ENCODE measurements at places on chromosomes 11 and 22.

DNA sequence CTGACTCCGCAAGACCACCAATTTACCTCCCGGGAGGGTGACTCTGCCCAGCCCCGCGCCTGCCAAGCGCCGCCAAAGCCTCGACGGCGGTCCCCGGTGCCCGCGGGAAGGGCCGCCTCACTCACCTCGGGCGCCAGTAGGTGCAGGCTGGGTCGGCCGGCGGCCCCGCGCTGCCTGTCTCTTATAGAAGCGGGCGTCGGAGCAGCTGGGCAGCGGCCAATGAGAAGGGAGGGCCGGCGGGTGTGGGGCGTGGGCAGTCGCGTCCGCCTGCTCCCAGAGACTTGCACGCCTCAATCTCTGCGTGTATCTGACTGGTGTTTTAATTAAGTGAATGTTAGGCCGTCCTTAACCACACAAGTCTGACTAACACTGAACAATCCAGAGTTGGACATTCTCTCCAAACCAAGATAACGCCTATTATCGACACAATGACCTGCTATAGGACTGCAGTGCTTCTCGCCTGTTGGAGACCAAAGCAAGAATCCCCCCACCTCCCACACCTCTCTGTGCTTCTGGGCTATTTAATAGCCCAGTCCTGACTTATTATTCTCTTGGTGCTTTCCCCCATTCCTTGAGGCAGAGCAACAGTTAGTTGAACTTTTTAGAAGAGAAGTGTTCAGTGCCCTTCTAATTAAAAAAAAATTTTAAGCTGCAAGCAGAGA, at the start of gene TPH1:
Gene TPH1, minus strand, starts transcription at position 154 of the 662 bp plus-strand sequence. CDS start 5,507 bp downstream, outside the sequence.
- no peak within 1 kb of the TSS for H3K27ac ChIP-seq
- no peaks in the 10 kb centered on the region for H3K4me1 ChIP-seq
- no peaks in the 10 kb centered on the region for H3K27me3 ChIP-seq
- no peak within 1 kb of the TSS for H3K4me3 ChIP-seq
- H3K36me3 ChIP-seq: no peaks in the 10 kb centered on the region
- no peak for DNase-seq

DNA sequence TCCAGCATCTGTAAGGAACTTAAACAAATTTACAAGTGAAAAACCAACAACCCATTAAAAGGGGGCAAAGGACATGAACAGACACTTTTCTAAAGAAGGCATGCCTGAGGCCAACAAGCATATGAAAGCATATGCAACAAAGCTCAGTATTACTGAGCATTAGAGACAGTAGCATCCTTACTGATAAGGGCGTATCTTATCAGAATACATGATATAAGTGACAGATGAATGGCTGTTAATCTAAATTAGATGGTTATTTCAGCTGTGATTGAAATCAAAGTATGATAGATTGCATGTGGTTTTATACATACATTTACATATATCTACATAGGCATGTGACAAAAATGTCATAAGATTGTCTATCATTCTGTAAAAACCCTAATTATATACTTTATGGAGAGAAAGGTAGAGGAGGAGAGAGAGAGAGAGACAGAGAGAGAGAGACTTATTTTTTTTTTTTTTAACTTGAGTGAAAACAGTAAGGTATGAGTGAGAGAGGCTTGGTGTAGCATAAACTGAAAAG, 1240.7 kb downstream of the FAM181B start:
- no peak overlapping the region for H3K4me3 ChIP-seq
- no peaks in the 10 kb centered on the region for H3K36me3 ChIP-seq
- no peak overlapping the region for H3K27ac ChIP-seq
- no peaks in the 10 kb centered on the region for H3K27me3 ChIP-seq

- no peaks in the 10 kb centered on the region for H3K4me1 ChIP-seq
- no peak for DNase-seq
- H3K27ac ChIP-seq: no peak overlapping the region
- H3K4me3 ChIP-seq: no peak overlapping the region
- H3K27me3 ChIP-seq: no peaks in the 10 kb centered on the region
These were observed 160.5 kb downstream of the CSNK2A3 start for GRCh38 chr11:11192541-11192940.

GRCh38 chr11:34250732-34251588, 106.8 kb downstream of the ABTB2 start:
- H3K27ac ChIP-seq: no peak overlapping the region
- H3K4me1 ChIP-seq: peaks cover 6% of the 10 kb centered on the region
- no peaks in the 10 kb centered on the region for H3K27me3 ChIP-seq
- H3K4me3 ChIP-seq: no peak overlapping the region

GRCh38 chr11:121909596-121909995, 206.4 kb downstream of the BLID start:
- H3K27ac ChIP-seq: no peak overlapping the region
- H3K27me3 ChIP-seq: no peaks in the 10 kb centered on the region

DNA sequence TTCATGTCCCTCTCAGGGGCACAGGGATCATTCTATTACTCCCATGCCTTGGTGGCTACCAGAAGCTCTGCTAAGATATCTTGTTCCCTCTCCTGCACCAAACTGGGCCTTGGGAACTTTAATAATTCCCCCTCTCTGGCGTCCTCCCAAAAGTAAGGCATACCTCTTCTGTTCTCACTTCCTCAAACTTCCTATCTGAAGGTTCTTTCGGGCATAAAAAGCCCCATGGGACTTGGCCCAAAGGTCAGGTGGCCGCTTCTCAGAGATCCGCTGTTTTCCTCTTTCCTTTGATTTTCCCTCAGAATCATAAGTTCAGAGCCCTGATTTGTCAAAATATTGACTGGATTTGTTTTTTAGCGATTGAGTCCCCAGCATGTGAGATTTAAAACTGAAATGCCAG, 13.0 kb downstream of the POLD3 start:
- H3K4me1 ChIP-seq: no peaks in the 10 kb centered on the region
- H3K4me3 ChIP-seq: no peak overlapping the region
- H3K36me3 ChIP-seq: no peaks in the 10 kb centered on the region
- DNase-seq: no peak
- no peak overlapping the region for H3K27ac ChIP-seq

- no peak overlapping the region for H3K27ac ChIP-seq
- H3K4me1 ChIP-seq: no peaks in the 10 kb centered on the region
- H3K36me3 ChIP-seq: no peaks in the 10 kb centered on the region
- H3K27me3 ChIP-seq: no peaks in the 10 kb centered on the region
- no peak for DNase-seq
These were observed 155.3 kb downstream of the MIAT start for GRCh38 chr22:26812731-26813130.

DNA sequence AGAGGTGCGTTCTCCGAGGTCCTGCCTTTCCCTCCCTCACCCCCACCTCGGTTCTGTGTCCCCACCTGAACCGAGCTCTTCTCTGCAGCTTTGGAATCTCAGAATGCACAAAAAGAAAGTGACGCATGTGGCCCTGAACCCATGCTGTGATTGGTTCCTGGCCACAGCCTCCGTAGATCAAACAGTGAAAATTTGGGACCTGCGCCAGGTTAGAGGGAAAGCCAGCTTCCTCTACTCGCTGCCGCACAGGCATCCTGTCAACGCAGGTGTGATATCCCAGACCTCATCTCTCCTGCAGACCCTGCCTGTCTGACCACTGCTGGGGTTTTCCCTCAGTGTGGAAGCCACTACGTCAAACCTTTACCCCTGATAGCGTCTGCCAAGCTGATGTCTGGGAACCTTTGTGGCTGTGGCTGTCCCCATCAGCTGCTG, 13.9 kb downstream of the ACP2 start:
- H3K4me1 ChIP-seq: no peaks in the 10 kb centered on the region
- no peak overlapping the region for H3K27ac ChIP-seq
- no peak overlapping the region for H3K4me3 ChIP-seq
- no peaks in the 10 kb centered on the region for H3K27me3 ChIP-seq
- DNase-seq: no peak
- H3K36me3 ChIP-seq: no peaks in the 10 kb centered on the region

DNA sequence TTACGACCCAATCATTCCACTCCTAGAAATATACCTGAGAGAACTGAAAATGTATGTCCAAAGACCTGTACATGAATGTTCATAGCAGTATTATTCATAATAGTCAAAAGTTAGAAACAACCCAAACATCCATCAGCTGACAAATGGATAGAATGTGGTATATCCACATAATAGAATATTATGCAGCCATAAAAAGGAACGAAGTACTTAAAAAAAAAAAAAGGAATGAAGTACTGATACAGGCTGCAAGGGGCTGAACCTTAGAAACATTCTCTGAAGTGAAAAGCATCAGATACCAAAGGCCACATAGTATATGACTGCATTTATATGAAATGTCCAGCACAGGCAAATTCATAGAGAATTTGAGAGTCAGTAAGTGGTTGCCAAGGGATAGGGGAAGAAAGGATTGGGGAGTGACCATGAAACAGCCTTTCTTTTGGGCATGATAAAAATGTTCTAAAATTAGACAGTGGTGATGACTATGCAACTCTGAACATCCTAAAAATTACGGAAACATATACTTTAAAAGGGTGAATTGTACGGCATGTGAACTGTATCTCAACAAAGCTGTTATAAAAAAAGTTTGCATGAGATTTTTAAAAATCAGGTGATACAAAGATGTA, 1.8 kb downstream of the TPST2 start:
- peak overlapping the region; percentile 70 for H3K27ac ChIP-seq
- H3K4me3 ChIP-seq: peak overlapping the region; percentile 76
- no peak for DNase-seq

DNA sequence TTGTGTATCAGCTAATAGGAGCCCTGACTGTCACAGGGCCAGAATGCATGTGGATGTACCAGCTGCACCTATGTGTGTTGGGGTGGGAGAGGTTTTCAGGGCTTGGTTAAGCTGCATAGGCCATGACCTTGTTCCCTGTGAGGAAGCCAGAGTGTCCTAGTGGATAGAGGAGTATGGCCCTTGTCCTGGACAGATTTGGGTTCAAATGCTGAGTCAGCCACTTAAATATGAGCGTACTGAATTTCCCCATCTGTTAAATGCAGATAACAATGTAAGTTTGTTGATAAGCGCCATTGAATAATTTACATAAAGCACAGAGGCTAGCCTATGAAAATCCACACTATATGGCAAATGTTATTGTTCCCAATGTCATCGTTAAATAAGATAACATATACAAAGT, 74.4 kb downstream of the PANX1 start:
- H3K4me1 ChIP-seq: no peaks in the 10 kb centered on the region
- no peaks in the 10 kb centered on the region for H3K27me3 ChIP-seq
- DNase-seq: no peak
- H3K4me3 ChIP-seq: no peak overlapping the region

GRCh38 chr11:59689015-59689414, 20.2 kb upstream of the PATL1 start:
- no peaks in the 10 kb centered on the region for H3K4me1 ChIP-seq
- no peak overlapping the region for H3K27ac ChIP-seq
- H3K4me3 ChIP-seq: no peak overlapping the region
- H3K36me3 ChIP-seq: no peaks in the 10 kb centered on the region

GRCh38 chr11:2360081-2360642, 16.9 kb upstream of the CD81 start:
- no peaks in the 10 kb centered on the region for H3K4me1 ChIP-seq
- H3K27me3 ChIP-seq: peaks cover 83% of the 10 kb centered on the region
- no peak overlapping the region for H3K4me3 ChIP-seq
- no peak overlapping the region for H3K27ac ChIP-seq
- no peaks in the 10 kb centered on the region for H3K36me3 ChIP-seq
- DNase-seq: no peak

DNA sequence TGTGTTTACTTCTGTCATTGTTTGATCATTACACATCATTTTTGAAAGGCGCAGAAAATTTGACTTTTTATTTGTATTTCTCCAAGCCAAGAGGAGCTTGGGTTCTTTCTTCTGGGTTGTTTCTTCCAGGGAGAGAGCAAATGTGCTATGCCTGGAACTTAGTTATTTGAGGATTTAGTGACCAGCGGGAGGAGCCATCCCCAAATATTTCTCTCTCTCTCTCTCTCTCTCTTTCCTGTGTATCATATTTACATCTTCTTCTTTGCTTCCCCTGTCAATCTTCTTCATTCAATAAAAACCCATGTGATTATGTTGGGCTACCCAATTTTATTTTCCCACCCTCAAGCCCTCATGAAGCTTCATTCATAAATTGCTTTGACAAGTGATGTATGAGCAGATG, 534.5 kb downstream of the LRRC4C start:
- no peak overlapping the region for H3K27ac ChIP-seq
- DNase-seq: no peak
- H3K4me1 ChIP-seq: no peaks in the 10 kb centered on the region
- H3K27me3 ChIP-seq: no peaks in the 10 kb centered on the region

GRCh38 chr11:48011798-48012391, 31.5 kb downstream of the PTPRJ start:
- H3K27ac ChIP-seq: no peak overlapping the region
- H3K4me1 ChIP-seq: no peaks in the 10 kb centered on the region
- H3K36me3 ChIP-seq: no peaks in the 10 kb centered on the region
- H3K4me3 ChIP-seq: no peak overlapping the region
- no peak for DNase-seq

- H3K4me1 ChIP-seq: no peaks in the 10 kb centered on the region
- no peaks in the 10 kb centered on the region for H3K36me3 ChIP-seq
- H3K4me3 ChIP-seq: no peak overlapping the region
These were observed 63.7 kb upstream of the CYP2D6 start for GRCh38 chr22:42194104-42194851.
